ENCODE measurements at places on chromosomes 13 and 19.

- DNase-seq, result no peak
Measured at GRCh38 chr13:70856711-70857110, 748.5 kb upstream of the KLHL1 start.

DNA sequence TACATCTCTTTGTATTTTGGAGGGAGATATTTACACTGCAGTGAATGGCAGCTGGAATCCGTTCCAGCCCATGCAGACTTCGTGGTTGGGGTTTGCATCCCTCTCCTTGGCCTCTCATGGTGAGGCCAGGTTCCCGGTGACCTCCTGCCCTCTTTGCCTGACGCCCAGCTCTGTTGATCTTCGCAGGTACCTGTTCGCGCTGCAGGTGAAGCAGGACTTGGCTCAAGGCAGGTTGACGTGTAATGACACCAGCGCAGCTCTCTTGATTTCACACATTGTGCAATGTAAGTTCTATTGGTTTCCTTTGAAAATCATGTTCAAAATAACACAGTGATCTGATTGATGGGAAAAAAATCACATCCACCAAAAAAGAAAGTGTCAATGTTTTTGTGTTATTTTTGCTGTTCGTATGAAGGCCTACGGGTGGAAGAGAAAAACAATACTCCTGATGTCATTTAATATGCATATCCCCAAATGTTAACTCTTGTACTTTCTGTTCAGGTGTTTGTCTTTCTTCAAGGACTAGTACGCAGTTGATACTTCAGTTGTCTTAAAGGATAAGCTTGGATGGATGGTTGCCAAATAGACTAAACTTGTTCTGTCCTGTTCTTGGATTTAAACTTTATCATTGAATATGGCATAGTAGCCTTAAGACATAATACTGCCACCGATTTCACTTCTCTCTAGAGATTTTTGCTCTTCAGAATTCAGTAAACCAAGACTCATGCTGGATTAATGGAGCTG is 199.1 kb downstream of the STK24 start:
- DNase-seq, result no peak

- DNase-seq, result no peak
Measured at GRCh38 chr19:14393329-14393728, 12.1 kb downstream of the ADGRE5 start.

DNA sequence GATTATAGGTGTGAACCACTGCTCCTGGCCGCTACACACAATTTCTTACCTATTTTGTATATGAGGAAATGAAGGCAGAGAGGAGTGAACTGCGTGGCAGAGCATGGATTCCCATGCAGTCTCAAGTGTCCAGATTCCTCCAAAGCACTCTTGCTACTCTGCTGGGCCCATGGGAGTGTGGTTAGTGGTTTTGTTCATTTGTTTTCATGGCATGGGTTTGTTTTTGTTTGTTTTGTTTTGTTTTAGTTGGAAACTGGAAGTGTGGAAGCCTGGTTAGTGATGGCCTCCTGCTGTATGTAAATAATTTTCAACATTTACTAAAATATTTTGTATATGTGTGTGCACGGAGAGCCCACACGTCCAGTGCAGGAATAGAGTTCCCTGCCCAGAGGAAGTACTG is 61.3 kb upstream of the LRCH1 start:
- no peak for DNase-seq

DNA sequence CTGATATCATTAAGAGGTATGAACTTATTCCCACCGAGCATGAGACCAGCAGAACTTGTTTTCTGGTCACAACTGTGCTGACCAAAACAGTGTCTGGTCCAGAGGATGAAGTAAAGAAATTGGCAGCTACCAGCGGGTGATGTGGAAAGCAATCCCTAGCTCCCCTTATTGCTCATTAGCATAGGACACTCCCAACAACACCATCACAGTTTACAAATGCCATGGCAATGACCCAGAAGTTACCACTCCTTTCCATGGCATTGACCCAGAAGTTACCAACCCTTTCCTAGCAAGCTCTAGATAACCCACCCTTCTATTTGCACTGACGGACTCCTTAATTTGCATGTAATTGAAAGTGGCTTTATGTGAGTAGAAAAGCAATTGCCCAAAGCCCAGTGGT is 1856.1 kb downstream of the OLFM4 start:
- DNase-seq, result no peak

DNA sequence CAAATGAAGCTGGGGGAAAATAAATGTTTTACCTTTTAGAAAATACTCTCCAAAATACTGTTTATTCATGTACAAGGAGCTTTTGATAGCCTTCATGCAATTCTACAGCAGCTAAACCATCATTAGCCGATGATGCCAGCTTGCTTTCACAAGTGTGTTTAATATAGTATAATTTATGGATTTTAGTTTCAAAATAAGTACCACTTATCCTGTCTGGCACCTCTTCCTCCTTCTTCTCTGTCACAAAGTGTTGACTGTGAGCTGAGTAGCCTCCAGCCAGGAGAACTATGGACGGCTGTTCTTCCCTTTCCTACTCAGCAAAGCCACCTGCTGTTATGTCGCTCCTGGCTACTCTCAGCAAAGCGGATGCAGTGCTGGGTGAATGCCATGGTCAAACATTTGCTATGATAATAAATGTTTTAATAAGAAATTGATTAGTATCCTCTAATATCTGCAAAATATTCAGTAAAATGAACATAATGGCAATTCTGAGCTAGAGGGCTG is 238.2 kb downstream of the LIG4 start:
- peak; percentile 35 for DNase-seq

DNA sequence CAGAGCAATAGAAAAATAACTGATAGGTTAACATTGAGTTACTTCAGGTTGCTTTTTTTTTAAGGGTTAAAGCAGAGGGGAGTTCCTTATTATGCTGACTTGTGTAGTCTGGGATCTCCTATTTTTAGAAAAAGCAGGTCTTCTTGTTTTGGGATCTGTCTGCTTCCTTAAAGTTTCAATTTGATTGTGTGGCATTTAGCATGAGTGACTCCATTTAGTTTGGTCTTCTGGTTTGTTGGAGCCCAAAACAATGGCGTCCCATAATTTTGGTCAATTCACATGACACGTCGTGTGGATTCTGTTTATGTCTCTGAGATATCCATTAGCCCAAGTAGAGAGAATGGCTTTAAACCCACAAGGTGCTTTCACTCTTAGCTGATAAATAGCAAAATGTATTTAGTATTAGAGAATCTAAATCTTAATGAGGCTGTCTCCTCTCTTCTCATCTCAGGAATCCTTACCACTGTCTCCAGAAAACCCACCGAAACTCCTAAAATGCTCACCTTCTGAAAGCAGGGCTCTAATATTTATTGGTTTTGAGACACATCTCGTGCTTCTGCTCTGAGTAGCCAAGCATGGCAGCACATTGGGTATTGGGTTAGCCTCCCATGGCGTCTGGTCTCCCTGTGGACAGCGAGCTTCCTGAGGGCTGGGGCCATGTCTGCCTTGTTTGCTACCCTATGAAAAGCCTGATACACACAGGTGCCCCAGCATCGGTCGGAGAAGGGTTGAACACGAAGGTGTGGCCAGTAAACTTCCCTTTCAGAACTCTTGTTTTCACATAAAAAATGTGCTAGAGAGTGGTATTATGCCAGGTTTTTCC is 67.2 kb upstream of the GPR183 start:
- DNase-seq, result no peak

DNA sequence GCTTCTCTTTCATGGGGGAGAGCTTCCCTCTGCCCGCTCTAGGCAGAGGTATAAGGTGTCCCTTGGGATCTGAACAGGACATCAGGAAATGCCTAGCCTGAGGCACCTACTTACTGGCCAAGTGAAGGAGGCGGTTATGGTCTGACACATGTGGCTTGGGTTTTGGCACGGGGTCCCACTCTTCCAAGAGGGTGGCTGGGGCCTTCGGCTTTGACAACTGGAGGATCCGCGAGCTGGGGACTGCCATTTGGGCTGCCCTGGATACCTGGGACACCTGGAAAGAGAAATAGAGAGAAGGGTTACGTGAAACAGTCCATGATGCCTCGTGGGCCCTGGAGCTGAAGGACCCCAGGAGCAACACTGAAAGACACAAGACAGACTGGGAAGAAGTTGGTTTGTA is 22.4 kb upstream of the MIER2 start:
- no peak for DNase-seq

DNA sequence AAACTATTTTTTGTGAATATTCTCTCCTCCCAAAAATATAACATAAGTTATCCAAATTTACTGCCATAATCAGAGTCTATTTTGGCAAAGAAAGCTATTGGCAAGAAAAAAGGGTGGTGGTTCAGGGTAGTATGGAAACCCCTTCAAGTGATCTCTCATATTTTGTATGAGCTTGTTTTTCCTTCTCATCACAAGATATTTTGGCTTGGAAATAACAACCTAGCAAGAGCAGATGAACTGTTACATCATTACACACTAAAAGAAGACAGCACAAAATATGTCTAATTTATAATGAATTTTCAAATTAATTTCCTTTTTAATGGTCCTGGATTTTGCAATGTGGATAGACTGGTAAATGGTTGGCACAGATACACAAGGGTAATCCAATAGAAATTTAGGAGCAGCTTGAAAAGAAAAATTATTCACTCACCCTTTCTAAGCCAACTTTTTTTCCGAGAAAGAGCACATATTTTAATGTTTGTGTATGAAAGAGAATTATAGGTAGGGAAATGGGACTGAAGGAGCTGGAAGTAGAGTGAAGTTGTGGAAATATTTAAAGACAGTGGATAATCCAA is 225.1 kb downstream of the EFNB2 start:
- no peak for DNase-seq

DNA sequence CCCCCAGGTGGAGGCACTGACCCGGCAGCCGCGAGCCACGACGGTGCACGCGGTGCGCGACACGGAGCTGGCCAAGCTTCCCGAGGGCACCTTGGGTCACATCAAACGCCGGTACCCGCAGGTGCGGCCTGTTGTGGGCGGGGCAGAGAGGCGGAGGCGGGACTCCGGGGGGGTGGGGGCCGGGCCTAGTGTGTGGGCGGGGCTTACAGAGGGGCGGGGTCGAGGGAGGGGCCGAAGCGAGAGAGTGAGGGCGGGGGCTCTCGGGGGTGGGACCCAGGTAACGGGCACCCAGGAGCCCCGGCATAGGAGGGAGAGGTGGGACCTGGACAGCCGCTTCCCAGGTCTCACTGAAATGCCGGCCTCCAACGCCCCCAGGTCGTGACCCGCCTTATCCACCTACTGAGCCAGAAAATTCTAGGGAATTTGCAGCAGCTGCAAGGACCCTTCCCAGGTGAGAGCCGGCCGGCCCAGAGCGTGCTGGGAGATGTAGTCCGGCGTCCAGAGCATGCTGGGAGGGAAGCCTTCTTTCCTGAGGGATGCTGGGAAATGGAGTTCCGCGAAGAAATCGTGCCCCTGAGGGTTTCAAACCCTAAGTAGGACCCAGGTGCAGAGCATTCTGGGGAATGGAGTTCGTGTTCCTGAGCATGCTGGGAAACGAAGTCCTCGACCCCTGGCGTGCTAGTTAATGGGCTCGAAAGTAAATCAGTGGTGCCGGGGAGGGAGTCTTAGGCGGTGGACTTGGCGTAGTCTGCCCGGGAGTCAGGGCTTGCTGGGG is 15.7 kb downstream of the PNPLA6 start:
- peak; percentile 54 for DNase-seq

GRCh38 chr19:42153672-42154433 is 21.6 kb upstream of the POU2F2 start:
- DNase-seq, result no peak

- DNase-seq, result no peak
Measured at GRCh38 chr13:74067818-74068217, 66.4 kb downstream of the KLF12 start.

GRCh38 chr19:10788146-10788545 is 47.9 kb downstream of the TMED1 start:
- no peak for DNase-seq

GRCh38 chr19:35807633-35808032 is 5.0 kb downstream of the PRODH2 start:
- no peak for DNase-seq

- no peak for DNase-seq
Measured at GRCh38 chr13:39818953-39819352, 163.5 kb downstream of the COG6 start.

DNA sequence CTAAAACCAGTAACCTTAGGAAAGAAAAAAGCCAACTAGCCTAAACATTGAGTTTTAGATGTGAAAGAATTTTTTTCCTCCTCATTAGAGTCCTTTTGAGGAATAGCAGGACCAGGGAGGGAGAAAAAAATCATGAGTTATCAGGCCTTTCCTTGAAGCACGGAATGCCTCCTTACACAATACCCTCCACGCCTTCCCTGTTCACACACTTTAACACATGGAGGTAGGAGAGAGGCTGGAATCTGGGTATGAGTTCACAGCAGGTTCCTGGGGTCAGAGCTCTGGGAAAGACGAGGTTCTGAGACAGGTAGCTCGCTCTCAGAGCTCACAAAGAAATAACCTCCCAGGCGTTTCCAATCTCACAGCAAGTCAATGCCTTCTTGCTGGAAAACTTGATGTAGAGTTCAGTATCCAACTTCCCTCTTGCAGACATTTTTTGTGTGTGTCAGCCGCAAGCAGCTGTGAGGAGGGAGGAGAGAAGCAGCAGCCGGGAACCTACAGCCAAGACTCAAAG is 716 bp downstream of the ZNF573 start:
- DNase-seq, result no peak

GRCh38 chr19:40232949-40233810 is 6.7 kb upstream of the CCNP start:
- DNase-seq, result no peak

DNA sequence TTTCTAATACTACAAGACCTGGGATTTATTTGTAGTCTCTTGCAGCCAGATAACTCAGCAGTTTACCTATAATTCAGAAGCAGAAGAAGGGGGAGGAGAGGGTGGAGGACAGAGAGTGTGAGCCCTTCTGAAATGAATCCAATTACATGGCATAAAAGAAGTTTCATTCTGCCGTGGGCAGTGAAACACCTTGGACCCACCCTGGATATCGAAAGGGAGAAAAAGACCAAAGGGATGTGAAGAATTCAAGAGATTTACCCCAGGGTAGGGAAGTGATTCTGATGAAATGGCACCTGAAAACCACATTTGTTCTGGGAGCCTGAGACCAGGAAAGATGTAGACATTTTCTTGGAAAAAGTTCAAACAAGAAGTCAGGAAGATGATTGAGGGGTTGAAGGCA is 140.9 kb downstream of the NDFIP2 start:
- DNase-seq, result no peak

DNA sequence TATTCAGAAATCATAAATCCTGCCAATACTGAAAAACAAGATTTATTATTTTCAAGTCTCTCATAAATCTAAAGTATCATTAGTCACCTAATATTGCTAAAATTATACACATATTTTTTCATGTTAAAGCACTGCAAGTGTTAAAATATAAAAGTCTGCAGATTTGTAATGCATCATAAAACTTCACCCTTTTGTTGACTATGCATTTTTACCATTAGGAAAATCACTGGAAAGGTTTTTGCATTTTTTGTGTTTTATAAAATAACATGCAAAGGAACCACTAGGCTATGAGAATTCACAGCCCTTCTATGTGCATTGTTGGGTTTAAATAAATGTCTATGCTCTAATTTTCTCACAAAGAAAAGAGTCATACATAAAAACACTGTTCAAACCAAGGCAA is 407.3 kb downstream of the DACH1 start:
- no peak for DNase-seq

DNA sequence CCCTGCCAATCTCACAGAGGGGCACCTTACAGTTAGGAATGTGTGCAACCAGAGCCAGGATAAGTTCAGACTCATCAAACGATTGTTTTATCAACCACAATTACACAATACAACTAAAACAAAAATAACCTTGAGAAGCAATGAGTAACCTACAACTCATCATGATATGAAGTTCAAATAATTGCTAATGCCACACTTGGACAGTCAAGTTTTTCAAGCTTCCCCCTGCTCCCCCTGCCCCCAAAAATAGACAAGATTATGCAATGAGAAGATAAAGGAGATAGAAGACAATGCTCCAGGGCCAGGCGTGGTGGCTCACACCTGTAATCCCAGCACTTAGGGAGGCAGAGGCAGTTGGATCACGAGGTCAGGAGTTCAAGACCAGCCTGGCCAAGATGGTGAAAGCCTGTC is 13.6 kb upstream of the KPNA3 start:
- no peak for DNase-seq

Data from NCI-H187 (cell line).